ENCODE measurements at places on chromosomes 4 and X.

- no peak for DNase-seq
Observed at GRCh38 chr4:24988776-24989175, 42.0 kb downstream of the LGI2 start.

GRCh38 chr4:34196375-34196774 lies 2047.9 kb downstream of the ARAP2 start:
- DNase-seq: no peak

- no peak for DNase-seq
Observed at GRCh38 chr4:149884529-149885181, 69.0 kb upstream of the IQCM start.

GRCh38 chr4:108636246-108636645 lies 14.2 kb upstream of the OSTC start:
- no peak for DNase-seq

DNA sequence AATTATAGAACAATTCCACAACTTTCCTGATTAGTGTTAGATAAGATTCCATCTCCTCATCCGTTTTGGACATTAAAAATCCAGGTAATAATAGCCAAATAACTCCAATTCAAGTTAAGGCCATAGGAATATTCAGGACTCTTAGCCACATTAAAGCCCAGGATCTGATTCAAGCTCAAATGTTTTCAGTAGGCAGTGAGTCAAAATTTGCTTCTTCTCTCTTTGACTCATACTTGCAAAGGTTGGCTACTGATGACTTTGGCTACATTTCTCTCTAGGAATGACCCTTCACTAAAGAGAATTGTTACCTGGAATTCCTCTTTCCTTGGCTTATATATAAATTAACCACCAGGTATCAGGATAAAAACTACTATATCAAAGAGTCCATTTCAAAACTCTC lies 354.9 kb upstream of the HS3ST1 start:
- DNase-seq: no peak

GRCh38 chr4:55733932-55734331 lies 85.7 kb upstream of the EXOC1L start:
- no peak for DNase-seq

- no peak for DNase-seq
Observed at GRCh38 chrX:105052926-105053325, 167.6 kb downstream of the TEX13A start.

DNA sequence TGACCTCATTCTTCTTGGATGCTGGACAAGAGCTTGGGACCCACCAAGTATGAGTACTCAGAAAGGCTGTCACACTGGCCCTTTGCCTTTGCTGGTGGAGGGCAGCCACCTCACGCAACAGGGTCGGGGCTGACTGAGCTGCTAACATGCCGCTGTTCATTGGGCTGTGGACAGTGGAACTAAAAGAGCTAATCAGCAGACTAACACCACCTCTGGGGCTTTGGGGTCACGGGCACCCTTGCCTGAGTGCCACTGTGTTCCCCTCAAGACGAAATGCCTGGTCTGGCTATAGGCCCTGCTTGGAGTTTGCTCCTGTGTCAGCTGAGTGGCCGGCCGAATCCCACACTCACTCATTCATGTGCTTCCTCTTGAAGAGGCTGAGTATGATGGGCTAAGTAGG lies 559.6 kb downstream of the SPRY1 start:
- no peak for DNase-seq

DNA sequence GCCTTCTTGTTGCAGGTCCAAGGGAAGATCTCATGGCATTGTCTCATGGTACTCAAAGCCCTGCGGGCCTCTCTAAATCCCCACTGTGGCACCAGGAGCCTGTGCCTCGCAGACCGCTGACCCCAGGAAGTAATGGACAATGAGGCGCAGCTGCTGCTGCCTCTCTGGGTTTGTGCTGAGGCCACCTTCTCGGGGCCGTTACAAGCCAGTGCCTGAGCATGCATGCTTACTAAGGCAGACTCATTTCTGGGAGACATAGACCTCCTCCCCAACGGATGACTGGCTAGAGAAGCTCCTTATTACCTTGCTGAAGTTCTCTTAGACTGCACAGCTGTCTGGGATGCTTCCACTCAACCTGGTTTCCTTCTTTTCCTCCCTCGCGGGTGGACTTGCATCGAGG lies 1.3 kb downstream of the BDH2 start:
- no peak for DNase-seq

DNA sequence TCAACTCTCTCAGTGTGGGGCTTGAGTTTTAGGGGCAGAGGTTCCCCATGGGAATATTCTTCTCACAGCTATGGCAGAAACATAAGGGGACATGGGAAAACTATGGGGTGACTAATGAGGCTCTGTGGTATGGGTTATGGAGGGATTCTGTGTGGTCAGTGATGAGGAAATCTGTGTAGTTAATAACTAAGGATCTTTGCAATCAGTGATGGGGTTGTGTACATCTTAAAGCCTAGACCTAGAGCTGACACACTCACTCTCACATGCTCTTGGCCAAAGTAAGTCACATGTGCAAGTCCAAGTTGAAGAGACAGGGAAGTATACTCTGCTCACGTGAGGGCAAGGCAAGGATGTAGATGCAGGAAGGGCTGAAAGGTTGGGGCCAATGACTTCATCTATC lies 86.4 kb upstream of the UXT start:
- DNase-seq: no peak

Data from CD4-positive, alpha-beta T cell treated with Interleukin-4 for 1 hour (primary cell).